ENCODE measurements at places on chromosomes 2 and 18.

DNA sequence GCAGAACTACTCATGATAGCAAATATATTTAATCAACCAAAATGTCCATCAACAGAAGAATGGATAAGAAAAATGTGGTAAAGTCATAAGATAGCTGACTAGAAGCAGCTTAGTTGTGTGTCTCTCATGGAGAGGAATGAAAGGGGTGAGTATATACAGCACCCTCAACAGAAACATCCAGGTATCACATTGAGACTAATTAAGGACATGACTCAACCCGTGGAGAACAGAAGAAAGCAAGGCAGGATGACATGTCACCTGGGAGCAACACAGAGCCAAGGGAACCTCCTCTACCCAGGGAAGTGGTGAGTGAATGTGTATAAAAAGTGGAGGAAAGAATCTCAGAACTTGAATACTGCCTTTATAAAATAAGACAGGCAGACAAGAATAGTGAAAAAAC lies 1695.0 kb upstream of the CELF4 start:
- no peak for DNase-seq

DNA sequence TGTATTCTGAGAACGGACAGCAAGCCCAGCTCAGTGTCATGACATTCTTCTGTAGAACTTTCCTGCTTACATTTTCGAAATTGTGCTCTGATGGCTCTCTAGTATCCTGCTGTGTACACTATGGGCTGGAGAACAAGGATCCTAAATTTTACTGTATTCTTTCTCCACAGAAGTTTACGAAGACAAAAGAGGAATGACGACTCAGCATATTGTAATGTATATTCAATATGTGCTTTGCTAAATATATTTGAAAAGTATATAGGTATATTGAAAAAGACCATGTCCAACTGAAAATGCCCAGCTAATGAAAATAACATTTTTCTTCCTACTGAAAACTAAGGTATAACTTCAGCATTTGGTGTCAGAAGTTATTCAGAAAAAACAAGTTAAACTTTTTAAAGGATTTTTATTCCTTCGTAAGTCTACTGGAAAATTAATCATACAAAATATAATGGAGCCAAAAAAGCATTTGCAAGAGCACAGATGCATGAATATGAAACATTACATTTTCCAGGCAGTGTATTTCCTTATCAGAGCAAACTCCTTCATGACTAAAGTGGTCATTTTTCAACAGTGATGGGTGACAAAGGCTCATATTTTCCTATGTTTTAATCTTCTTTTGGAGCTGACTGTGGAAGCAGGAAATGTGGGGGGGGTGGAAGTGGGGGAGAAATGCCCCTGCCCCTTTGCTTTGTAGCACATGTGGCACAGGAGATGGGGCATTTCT lies 143.8 kb upstream of the THUMPD2 start:
- no peak for DNase-seq

DNA sequence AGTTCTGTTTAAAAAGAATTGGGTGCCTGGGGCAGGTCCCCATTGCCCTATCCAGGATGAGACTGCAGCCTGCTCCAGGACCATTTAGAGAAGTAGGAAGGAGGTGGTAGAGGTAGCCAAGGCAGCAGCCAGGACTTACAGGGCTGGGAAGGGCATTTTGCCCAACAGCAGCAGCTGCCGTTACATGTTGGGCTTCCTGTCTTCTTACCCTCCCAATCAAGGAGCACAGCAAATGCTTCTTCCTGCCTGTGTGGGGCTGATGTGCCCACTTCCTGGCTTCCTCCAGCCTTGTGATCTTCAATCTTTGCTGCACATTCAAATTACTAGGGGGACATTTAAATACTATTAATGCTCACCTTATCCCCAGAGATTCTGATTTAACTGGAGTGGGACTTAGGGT lies 112.0 kb downstream of the QPCT start:
- peak; percentile 73 for DNase-seq

DNA sequence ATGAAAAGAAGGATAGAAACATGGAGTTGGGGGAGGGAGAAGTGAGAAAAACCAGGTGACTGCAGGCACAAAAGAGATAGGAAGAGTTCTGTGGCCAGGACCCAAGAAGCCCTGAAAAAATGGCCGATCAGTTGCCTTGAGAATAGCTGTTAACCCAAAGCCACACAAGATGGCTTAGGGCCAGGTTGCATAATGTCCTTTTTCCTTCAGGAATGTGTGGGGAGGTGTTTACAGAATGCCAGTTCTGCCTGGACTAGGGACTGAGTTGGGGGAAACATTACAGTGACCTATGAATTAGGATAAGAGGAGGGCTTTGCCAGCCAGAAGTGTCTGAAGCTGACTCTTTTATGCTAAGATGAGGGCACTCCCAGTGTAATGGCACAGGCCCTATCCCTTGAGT lies 17.1 kb downstream of the FAM110C start:
- DNase-seq, result no peak

GRCh38 chr18:37962316-37962966 lies 396.8 kb upstream of the CELF4 start:
- no peak for DNase-seq

DNA sequence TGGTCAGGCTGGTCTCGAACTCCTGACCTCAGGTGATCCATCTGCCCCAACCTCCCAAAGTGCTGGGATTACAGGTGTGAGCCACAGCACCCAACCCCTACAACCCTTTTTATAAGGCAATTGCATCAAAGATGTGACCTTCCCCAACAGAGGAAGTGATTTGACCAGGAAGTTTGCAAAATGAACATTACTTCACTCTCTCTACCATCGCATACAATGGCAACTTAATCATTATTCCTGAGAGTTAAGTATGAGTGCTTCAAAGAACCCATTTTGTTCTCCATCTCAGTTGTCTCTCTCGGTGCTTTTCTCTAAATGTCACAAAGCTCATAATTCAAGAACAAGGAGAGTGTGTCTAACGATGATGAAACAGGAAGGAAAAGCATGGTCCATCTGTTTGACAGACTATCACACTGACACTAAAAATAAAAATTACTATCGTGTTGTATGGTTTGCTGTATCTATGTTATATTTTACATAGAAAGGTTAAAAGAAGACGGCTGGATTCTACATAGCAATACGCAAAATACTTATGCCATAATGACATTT lies 18.1 kb upstream of the CREG2 start:
- no peak for DNase-seq

GRCh38 chr2:206201075-206201848 lies 41.6 kb downstream of the EEF1B2 start:
- no peak for DNase-seq

All from Jurkat, Clone E6-1 (cell line).